Astrocyte of the spinal cord (primary cell): ENCODE measurements at places on chromosomes 4 and X.

DNA sequence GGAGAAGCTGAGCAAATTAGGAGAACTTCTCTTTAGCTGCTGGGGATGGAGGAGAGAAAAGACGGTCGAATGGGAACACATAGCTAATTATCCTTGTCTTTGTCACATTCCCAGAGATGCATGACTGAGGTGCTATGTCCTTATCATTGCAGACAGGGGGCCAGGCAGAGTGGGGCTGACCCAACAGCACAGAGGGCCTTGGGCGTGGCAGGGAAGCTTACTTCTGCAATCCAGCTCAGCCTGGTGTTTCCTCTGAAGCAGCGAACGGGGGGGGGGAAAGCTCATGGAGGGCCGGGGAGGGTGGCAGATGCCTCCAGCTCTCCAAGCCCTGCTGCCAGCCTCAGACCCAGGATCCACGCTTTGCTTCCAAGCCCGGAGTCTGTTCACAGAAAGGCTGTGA, 50.8 kb upstream of the HOPX start:
- DNase-seq: no peak

GRCh38 chr4:80206111-80206510, 8.8 kb downstream of the PRDM8 start:
- no peak for DNase-seq

- no peak for DNase-seq
These were observed 617 bp upstream of the GPR34 start for GRCh38 chrX:41688156-41688555.

- peak; percentile 15 for DNase-seq
These were observed 2.6 kb downstream of the PLP1 start for GRCh38 chrX:103779141-103779789.

GRCh38 chr4:185849664-185850550, 37.9 kb upstream of the SORBS2 start:
- DNase-seq: no peak

- DNase-seq: no peak
These were observed 317.7 kb upstream of the ANXA10 start for GRCh38 chr4:167774646-167775045.

- peak; percentile 42 for DNase-seq
These were observed 27.6 kb upstream of the TMEM184C start for GRCh38 chr4:147589586-147589985.

GRCh38 chrX:6738518-6739470, 203.9 kb upstream of the VCX3A start:
- DNase-seq: no peak

DNA sequence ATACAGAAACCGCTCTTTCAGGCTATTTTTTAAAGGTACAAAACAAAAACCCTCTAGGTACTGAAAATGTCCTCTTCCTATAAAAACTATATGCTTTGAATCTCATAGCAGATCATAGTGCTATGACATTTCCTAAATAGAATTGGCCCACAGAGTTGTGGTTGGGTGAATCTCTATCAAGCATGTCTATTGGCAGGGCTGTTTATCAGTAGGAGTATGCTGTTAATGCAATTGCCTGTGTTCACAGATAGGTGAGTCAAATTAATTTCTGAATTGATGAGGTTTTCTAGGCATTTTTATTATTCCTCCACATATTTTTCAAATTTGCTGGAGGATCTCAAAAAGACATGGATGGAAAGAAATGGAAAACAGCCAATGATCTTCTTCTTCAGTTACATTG, 73.9 kb downstream of the QRFPR start:
- DNase-seq: no peak
